ENCODE measurements at places on chromosomes 12 and 14. TPM values are rescaled to one million over a fixed set of nuclear protein-coding genes. Genes with fewer than 3 reads are reported as not detected.

GRCh38 chr12:71645268-71645667, 18.4 kb downstream of the ZFC3H1 start:
- DNase-seq = no peak
- H3K27ac ChIP-seq = no peak overlapping the region
- H3K4me1 ChIP-seq = peaks cover 37% of the 10 kb centered on the region
- H3K4me3 ChIP-seq = no peak overlapping the region

Gene GLT8D2
- polyA plus RNA-seq = not detected

GRCh38 chr14:105508069-105508468, 17.0 kb downstream of the TEDC1 start:
- H3K27ac ChIP-seq = no peak overlapping the region
- no peak overlapping the region for H3K4me3 ChIP-seq
- DNase-seq = no peak
- peaks cover 4% of the 10 kb centered on the region for H3K27me3 ChIP-seq
- no peaks in the 10 kb centered on the region for H3K4me1 ChIP-seq

Gene KRAS
- 54.0 TPM for polyA plus RNA-seq

DNA sequence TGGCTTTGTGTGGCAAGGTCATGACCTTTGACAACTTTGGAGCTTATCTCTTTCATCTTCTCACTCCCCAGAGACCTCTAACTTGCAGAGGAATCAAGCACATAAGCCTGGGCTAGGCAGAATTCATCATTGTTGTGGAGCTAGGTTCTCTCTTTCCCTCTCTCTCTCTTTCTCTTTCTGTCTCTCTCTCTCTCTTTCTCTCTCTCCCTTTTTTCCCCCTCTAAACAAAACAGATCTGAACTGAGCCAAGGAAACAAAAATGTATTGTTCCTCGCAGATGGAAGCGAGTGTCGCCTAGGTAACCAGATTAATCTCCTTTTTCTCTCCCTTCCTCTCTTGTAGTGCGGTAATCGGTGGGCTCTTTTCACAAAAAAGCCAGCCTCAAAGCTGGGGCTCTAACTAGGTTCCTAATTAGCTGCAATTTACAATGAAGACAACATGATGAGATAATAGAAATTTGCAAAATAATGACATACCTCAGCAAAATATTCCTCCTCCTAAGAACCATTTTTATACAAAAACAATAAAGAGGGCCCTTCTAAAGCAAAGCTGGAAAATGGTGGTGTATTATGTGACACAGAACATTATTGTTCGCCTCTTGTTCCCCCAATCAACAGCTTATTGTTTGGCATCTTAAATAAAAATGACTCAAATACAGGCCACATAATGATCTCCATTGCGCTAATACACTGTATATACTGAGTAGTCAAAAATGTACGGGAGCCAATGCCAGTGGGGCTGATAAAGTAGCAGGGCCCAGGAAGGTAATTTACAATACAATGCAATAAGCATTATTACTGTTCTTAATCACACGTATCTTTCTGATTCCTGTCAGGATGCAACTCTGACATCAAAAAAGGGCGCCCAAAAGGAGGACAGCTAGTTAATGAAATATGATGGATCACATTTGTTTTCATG, 65.7 kb upstream of the SOX5 start:
- no peak for DNase-seq
- no peak overlapping the region for H3K4me3 ChIP-seq
- H3K4me1 ChIP-seq = no peaks in the 10 kb centered on the region
- no peaks in the 10 kb centered on the region for H3K36me3 ChIP-seq

- no peak for DNase-seq
- peak overlapping the region; percentile 95 for H3K4me3 ChIP-seq
- no peaks in the 10 kb centered on the region for H3K36me3 ChIP-seq
- H3K27me3 ChIP-seq = peaks cover 4% of the 10 kb centered on the region
- peak overlapping the region; percentile 98 for H3K27ac ChIP-seq
- peaks cover 24% of the 10 kb centered on the region for H3K4me1 ChIP-seq
These were observed 564 bp downstream of the ATXN3 start for GRCh38 chr14:92105893-92106142.

DNA sequence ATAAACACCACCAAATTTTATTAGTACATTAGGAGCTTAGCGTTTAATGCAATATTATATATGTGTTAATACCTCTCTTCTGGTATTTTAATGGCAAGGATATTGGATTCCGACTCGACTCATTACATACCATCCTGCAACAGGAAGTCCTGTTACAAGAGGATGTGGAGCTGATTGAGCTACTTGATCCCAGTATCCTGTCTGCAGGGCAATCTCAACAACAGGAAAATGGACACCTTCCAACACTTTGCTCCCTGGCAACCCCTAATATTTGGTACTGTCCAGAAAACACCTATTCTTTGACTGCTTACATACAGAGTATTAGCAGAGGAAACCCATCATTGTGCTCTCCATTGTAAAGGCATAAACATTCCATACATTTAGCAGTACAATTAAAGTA, 45.2 kb downstream of the VEZT start:
- H3K4me3 ChIP-seq = no peak overlapping the region
- H3K27me3 ChIP-seq = no peaks in the 10 kb centered on the region
- DNase-seq = no peak
- no peaks in the 10 kb centered on the region for H3K4me1 ChIP-seq
- no peak overlapping the region for H3K27ac ChIP-seq

DNA sequence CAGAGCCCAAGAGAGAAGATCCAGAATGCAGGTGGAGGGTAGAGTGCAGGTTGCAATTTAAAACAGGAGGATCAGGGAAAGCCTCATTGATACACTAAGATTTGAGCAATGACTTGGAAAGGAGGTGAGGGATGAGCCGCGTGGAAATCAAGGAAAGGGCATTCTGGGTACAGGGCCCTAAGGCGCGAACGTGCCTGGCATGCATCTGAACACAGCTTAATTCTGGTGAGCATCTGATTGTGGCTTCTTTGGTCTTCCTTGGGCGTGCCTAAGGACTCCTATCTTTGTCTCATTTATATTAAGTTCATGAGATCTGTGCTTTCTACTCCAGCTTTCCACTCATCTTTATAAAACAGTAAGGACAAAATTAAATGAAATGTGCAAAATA, 79.3 kb downstream of the NTF3 start:
- no peaks in the 10 kb centered on the region for H3K4me1 ChIP-seq
- H3K36me3 ChIP-seq = no peaks in the 10 kb centered on the region
- H3K27me3 ChIP-seq = peaks cover 10% of the 10 kb centered on the region

DNA sequence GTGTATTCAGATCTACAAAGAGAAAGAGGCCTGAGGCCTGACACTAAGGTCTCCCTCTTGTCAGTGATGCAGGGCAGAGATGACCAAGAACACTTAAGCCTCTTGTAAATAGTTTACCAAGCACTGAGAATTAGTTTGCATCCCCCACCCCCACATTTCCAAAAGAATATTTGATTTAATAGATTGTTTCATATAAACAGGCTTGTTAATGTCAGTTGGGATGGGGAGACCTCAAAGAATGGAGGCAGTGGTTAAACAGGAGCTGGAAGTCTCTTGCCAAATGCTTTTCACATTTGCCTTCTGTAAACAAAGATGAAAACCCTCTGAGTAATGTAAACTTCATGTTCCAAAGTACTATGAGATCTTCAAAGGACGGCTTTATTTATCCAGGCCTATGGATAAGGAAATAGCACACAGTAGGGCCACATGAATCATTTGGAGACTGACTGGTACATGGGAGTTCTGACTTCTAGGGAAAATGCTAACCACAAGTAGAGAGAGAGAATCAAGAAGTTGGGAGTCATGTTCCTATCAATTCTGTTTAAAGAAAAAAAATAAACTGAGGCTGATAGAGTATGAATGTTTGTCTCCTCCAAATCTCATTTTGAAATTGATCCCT, 234.7 kb downstream of the ANO2 start:
- no peaks in the 10 kb centered on the region for H3K4me1 ChIP-seq
- H3K4me3 ChIP-seq = no peak overlapping the region
- no peak for DNase-seq
- H3K27me3 ChIP-seq = peaks cover 5% of the 10 kb centered on the region

DNA sequence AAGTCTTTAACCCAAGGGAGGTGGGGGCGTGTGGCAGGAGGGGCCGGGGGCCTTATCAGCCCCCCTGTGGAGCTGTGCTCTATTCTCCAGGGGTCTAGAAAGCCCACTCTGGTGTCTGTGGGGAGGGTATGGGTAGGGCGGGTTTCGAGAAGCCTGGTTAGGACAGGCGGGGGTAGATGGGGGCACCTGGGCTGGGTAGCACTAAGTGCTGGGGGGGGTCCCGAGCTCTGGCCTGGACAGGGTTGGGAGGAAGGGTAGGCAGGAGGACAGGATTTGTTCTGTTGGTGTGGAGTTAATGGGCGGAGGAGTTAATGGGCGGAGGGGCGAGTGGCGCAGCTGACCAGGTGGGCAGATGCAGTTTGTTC, 2.0 kb downstream of the PACS2 start:
- H3K27me3 ChIP-seq = peaks cover 7% of the 10 kb centered on the region
- peak overlapping the region; percentile 64 for H3K27ac ChIP-seq
- no peak for DNase-seq

DNA sequence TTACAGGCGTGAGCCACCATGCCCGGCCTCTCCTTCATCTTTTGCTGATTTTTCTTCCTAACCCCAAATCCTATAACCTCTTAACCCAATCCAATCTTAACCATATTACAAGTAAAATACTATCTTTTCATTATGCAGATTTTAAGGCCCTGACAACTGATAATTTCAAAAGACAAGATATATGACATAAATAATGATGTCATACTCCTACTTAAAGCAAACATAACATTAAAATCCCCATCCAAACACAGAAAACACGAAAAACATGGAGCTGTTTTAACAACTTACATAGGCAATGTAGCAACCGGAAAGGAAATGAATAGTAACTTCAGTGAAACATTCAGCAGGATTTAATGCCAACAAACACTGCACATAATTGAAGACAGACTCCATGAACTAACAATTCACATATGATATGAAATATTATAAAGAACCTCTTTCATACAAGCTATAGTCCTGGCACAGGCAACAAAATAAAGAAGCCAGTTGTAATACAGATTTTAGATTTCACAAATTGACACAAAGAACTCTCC, 21.5 kb downstream of the USP44 start:
- no peak overlapping the region for H3K4me3 ChIP-seq
- no peaks in the 10 kb centered on the region for H3K4me1 ChIP-seq
- H3K36me3 ChIP-seq = no peaks in the 10 kb centered on the region
- no peaks in the 10 kb centered on the region for H3K27me3 ChIP-seq

Gene CACNA1C
- 0.05 TPM for polyA plus RNA-seq

Gene PLXNC1
- polyA plus RNA-seq = 2.5 TPM

DNA sequence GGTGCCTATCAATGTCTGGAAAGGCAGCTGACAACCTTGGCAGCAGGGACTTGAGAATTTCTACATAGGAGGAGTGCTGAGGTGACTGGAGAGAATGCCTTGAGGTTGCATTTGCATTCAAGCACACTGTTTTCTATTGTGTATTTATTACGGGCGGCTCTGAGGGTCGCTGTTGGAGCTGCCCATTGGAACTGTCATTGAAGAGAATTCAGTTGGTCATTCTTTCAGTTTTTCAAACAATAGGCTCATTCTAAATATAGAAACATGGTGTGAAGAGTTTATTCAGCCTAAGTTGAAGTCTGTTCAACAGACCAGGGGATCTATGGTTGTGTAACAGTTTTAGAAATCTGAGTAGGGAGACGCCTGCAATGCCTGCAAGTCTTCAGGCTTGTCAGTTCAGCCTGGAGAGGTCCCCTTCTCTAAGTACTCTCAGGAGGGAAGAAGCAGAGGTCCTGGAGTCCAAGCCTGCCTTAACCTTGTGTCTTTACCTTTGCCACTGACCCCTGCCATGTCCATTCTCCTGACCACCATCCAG, 9.8 kb upstream of the ABHD12B start:
- H3K27me3 ChIP-seq = peaks cover 7% of the 10 kb centered on the region
- H3K4me1 ChIP-seq = peaks cover 10% of the 10 kb centered on the region
- H3K27ac ChIP-seq = no peak overlapping the region
- H3K4me3 ChIP-seq = no peak overlapping the region

DNA sequence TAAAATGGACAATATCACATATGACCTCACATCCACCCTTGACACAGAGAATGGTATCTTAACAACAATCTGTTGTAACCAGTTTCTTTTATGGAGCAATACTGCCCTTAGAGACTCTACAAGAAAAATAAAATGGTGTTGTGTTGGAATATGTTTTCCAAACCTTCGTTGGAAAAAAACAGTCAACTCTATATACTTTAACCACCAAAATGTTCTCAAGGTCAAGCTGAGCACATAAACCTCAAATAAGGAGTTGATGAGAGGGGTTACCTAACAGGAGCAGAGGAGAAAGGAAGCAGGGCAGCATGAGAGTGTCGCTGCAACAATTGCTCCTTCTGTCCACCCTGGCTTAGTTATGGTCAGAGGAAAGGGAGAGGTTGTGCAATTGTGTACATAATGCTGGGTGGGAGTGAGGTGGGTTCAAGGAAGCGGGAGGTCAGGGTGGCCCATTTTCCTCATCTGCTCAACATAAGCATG, 179.2 kb upstream of the BMP4 start:
- no peak overlapping the region for H3K4me3 ChIP-seq
- no peaks in the 10 kb centered on the region for H3K36me3 ChIP-seq
- H3K4me1 ChIP-seq = no peaks in the 10 kb centered on the region
- H3K27ac ChIP-seq = no peak overlapping the region
- DNase-seq = no peak

GRCh38 chr12:21354641-21355040, 18.1 kb upstream of the IAPP start:
- DNase-seq = no peak
- H3K27ac ChIP-seq = no peak overlapping the region
- no peak overlapping the region for H3K4me3 ChIP-seq
- no peaks in the 10 kb centered on the region for H3K36me3 ChIP-seq

Gene VRTN
- not detected for polyA plus RNA-seq

Gene CPM
- 0.06 TPM for polyA plus RNA-seq

DNA sequence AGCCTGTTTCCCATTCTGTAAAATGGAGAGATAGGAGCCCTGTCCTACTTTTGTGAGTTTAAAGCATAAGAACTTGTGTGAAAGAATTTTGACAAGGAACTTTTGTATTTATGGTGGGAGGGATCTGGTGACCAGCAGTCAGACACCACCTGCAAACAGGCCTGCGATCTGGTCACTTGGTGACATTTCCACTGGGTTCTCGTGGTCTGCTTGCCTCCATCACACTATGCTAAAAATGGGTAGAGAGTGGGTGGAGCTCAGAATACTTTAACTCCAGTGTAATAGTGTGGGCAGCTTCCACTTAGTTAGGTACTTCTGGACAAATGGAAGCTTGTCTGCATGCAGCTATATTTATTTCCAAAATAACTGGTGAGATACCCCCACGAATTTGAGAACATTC, 26.5 kb upstream of the PLXNC1 start:
- no peak for DNase-seq
- no peak overlapping the region for H3K27ac ChIP-seq
- H3K36me3 ChIP-seq = no peaks in the 10 kb centered on the region
- no peaks in the 10 kb centered on the region for H3K27me3 ChIP-seq
- no peak overlapping the region for H3K4me3 ChIP-seq

Gene CACNA2D4
- 9.6 TPM for polyA plus RNA-seq

DNA sequence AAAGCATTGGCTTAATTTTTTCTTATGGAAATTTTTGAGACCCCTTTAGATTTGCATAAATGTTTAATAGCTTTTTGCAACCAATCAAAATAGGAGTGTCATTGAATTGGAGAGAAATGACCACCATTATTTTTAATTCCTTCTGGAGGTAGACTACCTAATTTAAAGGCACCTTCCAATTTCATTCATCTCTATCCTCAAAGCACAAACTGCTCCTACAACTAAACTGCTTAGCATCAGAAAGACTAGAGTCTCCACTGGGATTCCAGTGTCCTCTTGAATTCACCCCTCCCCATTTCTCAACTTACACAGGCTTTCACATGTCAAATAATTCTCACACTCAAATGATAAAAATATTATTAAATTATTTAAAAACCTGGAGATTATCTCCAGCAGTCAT, 168.4 kb downstream of the RPS29 start:
- no peaks in the 10 kb centered on the region for H3K4me1 ChIP-seq
- H3K4me3 ChIP-seq = no peak overlapping the region
- no peak overlapping the region for H3K27ac ChIP-seq
- DNase-seq = no peak
- H3K27me3 ChIP-seq = peaks cover 3% of the 10 kb centered on the region

Data from immature natural killer cell (primary cell).